ENCODE measurements at places on chromosomes 3 and 15.

DNA sequence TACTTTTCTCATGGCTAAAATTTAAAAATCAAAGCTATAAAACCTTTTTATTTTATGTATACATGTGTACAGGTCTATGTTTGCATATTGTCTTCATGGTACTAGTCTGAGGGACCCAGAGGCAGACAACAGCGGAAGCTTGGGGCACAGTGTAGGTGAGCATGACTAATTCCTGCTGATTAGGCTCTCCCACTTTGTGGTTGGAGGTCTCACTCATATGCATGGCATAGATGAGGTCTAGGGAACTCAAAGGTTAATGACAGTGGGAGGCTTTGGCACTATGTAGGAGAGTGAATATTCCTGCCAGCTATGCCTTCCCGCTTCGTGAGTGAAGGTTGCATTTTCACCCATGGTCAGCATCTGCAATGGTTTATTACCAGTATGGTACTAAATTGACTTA, 47.5 kb upstream of the AADACL2 start:
- no peak for DNase-seq

DNA sequence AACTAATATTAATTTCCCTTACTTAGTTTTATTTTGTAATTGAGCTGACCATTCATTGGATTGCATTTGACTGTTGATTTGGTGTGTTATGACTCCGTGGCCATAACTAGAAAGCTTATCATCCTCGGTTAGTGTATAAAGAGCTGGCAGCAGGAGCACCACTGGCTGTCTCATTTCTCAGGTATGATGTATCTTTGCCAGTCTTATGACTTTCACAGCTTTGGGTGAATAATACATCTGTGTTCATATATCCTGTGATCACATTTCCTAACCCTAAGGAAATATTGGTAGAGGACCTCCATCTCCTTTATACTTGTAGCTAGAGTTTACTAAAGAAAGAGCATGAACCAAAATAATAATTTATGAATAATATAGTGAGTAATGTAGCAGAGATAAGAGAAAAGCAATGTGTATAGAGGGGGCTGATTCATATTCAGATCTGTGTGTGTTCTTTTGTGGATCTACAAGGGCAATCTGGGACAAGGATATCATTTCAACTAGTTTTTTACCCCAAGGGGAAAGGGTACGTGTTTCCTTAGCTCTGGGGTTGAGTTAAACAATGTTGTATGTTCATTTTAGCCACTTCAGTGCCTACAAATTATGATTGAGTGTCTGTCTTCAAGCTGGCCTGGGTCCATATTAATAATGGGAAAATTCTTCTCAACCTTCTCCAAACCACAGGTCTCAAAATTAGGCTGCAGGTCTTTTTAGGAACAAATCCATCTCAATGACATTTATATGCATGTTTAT, 901.7 kb downstream of the NTRK3 start:
- DNase-seq: no peak

GRCh38 chr3:61662861-61663260, 101.5 kb downstream of the PTPRG start:
- DNase-seq: no peak

GRCh38 chr15:73687351-73687750, 3.2 kb downstream of the CD276 start:
- no peak for DNase-seq

DNA sequence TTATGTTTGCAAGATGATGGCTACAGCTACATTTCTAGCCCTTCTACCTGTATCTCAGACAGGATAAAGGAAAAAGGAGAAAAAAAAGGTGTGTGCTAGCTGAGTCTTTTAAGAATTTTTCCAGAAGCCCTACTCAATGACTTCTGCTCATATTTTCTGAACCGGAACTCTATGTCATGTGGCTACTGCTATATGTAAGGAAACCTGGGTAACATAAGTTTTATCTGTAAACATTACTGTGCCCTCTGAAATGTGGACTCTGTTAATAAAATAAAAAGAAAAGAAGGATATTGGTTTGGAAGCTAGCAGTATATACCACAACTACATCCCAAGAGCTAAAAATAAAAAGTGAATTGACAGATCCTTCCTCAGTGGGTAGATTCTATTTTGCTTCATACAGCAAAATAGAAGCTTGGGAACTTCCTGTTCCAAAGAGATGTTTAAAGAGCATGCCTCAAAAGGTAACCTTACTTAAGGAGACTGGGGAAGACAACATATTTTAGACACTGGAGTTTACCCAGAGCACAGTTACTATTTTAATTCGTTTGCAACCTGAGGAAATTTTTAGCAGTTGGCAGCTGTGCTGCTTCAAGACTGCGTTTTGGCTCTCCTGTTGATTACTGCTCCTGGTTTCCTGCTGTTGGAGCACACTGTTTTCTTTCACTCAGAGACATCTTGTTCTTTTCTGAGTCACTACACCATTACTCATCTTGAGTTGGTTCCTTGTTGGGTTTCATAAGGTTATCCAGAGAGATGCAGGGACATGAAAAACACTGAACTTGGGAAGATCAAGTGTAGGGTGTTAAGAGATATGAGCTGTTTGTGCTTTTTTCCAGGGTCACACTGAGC, 280.7 kb downstream of the NFKBIZ start:
- DNase-seq: no peak

GRCh38 chr15:44028349-44028748, 166.7 kb downstream of the FRMD5 start:
- no peak for DNase-seq

DNA sequence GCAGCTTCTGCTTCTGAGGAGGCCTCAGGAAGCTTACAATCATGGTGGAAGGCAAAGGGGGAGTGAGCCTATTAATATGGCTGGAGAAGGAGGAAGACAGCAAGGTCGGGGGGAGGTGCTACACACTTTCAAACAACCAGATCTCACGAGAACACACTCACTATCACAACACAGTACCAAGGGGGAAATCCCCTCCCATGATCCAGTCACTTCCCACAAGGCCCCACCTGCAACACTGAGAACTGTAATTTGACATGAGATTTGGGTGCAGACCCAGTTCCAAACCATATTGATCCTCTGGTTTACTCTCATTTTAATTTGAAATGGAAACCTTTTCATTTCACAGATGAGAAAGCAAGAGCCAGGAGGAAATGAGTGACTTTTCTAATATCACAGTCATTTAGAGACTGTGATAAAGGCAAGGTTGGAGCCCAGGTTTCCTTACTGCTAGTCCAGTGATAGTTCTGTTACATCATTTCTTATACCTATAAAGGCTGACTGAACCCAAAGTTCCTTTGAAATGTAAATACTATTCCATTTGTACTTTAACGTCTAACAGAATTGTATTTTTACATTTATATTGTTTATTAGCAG, 105.8 kb upstream of the GAP43 start:
- DNase-seq: no peak

- no peak for DNase-seq
These were observed 167.4 kb downstream of the NTRK3 start for GRCh38 chr15:88089024-88089620.

DNA sequence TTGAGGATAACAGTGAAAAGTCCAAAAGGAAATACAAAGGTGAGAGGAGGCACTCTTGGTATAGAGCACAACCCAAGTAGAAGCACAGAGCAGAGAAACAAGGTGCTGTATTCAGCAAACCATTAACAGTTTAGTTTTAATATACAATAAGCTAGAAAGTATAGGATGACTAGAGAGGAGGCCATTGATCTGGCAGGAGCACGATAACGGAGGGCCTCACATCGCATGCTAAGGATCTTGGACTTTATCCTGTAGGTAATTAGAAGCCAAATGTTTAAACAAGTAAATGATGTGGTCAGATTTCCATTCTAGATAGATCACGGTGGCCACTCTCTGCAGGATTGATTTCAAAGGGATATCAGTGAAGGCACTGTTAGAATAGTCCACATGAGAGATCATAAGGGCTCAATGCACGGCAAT, 935.0 kb downstream of the ROBO1 start:
- DNase-seq: no peak

GRCh38 chr3:52046186-52046901, 10.0 kb downstream of the DUSP7 start:
- DNase-seq: no peak

GRCh38 chr3:50289130-50289529, 3.1 kb downstream of the IFRD2 start:
- no peak for DNase-seq

GRCh38 chr15:50365971-50366370, 11.0 kb upstream of the GABPB1 start:
- no peak for DNase-seq

- no peak for DNase-seq
These were observed 10.7 kb upstream of the OCA2 start for GRCh38 chr15:28109626-28110455.

DNA sequence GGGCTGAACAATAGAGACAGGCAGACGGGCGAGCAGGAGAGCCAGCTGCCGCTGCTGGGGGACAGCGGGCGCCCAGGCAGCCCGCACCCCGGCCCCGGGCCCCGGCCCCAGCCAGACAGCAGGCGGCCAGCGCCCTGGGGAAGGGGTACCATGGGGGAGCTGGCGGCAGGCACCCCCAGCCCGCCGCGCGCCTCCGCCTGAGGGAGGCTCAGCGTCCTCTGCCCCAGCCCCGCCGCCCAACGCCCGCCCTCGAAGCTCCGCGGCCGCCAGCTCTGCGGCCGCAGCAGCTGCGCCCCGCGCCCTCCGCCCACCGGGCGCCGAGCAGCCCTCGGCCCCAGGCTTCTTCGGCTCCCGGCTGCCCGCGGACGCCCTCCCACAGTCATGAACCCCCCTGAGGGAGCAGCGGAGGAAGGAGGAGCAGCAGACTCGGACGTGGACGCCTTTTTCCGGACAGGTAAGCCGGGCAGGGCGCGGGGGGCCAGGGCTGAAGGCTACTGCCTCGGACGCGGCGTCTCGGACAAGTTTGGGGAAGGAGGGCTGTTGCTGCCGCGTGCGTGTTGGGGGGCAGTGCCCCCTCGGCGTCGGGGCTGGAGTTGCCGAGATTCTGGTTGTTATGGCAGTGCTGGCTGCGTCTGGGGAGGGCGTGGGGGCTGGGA, 41.6 kb upstream of the ROPN1 start:
- DNase-seq: peak; percentile 44

GRCh38 chr3:38960953-38961622, 90.7 kb downstream of the SCN11A start:
- no peak for DNase-seq

DNA sequence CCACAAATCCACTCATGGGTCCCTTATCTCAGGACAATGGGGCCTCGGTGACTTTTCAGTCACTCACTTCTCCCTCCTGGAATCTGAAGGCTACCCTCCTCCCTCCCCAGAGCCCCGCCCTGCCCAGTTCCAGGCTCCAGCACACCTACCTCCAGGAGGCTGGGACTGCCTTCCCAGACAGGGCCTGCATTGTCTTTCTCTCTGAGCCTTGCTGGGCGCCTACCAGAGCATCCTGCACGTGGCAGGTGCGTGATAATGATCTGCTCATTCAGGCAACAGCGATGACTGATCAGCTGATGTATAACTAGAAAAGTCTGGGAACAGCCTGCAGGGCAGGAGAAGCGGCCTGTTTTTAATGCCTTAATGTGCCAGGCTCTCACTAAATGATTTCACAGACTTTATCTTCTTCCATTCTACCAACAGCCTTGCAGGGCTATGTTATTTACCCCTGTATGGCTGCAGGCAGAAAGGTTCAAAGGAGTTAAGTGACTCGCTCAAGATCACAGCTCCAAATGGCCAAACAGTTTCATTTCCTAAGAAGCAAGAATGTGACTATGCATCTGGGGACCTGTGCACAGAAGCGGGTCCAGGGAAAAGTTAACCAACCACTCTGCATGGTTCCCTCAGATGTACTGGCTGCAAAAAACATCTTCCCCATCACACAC, 6.3 kb downstream of the ADAMTS17 start:
- DNase-seq: peak; percentile 42

GRCh38 chr3:54543446-54543845, 384.4 kb downstream of the LRTM1 start:
- no peak for DNase-seq

- DNase-seq: no peak
These were observed 15.3 kb downstream of the FBN1 start for GRCh38 chr15:48630245-48630644.

GRCh38 chr3:37214076-37214475, 39.7 kb upstream of the LRRFIP2 start:
- no peak for DNase-seq

- DNase-seq: no peak
These were observed 69.6 kb downstream of the IGF1R start for GRCh38 chr15:98717942-98718341.

DNA sequence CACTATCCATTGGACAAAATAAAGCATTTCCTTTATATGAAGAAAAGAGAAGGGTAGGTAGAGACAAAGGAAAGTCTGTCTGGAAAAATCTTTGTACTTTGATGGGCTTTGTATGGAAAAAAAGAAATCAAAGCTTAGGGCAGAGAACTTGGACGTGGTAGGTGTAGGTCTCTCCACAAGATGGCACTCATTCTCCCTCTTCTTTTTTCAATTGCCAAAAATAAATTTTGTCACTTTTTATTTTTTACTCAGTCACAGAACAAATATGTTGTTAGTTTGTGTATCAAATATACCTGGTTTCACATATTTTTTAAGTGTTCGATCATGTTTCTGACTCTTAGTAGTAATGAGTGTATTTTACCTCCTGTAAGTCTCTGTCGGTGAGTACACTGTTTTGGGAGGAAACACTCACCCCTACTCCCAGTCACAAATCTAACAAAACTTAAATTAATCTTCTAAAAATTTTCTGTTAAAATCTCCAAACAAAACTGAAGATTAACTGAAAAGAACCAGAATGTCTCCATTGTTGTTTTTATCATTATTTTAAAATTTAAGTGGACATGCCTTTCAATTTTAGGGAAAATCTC, 415.8 kb upstream of the GOLIM4 start:
- no peak for DNase-seq

- no peak for DNase-seq
These were observed 553.1 kb downstream of the FHIT start for GRCh38 chr3:60698117-60698516.

GRCh38 chr3:171417137-171417536, 43.1 kb downstream of the TNIK start:
- no peak for DNase-seq

GRCh38 chr3:34779092-34779491, 860.2 kb upstream of the ARPP21 start:
- DNase-seq: no peak

- DNase-seq: no peak
These were observed 720.2 kb downstream of the ROBO1 start for GRCh38 chr3:79047581-79047980.

- no peak for DNase-seq
These were observed 17.7 kb downstream of the ZNF654 start for GRCh38 chr3:88076712-88077111.

DNA sequence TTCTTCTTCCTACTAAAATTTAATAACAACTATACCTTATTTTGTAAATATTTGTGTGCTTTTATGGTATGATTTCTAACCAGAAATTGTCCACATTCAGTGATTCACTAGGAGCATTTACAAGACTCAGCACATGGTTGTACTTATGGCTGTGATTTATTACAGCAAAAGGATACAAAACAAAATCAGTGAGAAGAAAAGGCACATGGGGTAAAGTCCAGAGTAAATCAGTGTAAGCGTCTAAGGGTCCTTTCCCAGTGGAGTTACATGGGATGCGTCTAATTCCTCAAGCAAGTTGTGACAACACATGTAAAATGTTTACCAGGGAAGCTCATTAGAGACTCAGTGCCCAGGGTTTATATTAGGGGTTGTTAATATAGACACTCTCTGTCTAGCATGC, 31.1 kb downstream of the RNF13 start:
- DNase-seq: no peak

- DNase-seq: no peak
These were observed 658.2 kb upstream of the LMCD1 start for GRCh38 chr3:7843441-7843840.
